ENCODE measurements at places on chromosomes 13 and 19. TPM values are rescaled to one million over a fixed set of nuclear protein-coding genes. Genes with fewer than 3 reads are reported as not detected.
A peak's percentile ranks its signal among the peaks of the same experiment; 100 is the strongest.

- no peak for DNase-seq
Observed at GRCh38 chr19:21439201-21439751, 42.3 kb downstream of the ZNF493 start.

GRCh38 chr19:9967326-9967725, 31.0 kb upstream of the OLFM2 start:
- no peak for DNase-seq

- DNase-seq, result no peak
Observed at GRCh38 chr19:53365899-53366493, 491 bp downstream of the ZNF525 start.

DNA sequence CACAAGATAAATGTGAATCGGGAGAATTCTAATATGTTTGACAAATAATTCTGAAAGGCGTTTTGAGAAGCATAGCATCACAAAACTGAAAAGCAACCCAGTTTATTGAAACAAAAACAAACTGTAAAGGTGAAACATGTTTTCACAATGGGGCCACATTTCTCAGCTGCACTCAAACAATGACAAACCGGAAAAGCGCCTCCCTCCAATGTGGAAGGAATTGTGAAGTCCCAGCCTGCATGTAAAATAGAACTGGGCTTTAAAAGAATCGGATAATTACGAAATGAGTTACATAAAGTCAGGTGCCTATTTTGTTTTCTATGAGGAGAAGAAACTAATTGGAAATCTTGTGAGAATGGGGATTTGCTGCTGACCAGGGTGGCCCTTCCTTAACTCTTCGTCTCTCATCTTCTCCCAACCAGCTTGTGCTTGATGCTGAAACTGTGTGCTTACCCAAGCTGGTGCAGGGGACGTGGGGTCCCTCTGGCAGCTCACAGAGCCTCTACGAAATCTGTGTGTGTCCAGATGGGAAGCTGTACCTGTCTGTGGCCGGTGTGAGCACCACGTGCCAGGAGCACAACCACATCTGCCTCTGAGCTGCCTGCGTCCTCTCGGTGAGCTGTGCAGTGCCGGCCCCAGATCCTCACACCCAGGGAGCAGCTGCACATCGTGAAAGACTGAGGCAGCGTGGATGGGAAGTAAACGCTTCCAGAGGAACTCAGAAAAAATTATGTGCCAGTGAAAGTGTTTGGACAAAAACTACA, 109.4 kb downstream of the SACS start:
- DNase-seq, result no peak

- no peak for DNase-seq
Observed at GRCh38 chr19:36745870-36746269, 26.7 kb downstream of the ZNF850 start.

DNA sequence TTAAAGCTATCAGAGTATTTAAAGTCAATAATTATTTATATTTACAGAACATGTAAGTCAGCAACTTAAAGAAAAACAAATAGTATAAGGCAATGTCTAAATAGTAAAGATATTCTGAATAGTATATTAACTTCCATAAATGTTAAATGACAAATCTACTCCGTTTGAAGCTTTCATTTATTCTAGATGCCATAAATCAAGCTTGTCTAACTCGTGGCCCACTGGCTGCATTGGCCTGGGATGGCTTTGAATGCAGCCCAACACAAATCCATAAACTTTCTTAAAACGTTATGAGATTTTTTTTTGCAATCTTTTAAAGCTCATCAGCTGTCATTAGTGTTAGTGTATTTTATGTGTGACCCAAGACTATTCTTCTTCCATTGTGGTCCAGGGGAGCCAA, 1117.1 kb upstream of the PCDH9 start:
- no peak for DNase-seq

DNA sequence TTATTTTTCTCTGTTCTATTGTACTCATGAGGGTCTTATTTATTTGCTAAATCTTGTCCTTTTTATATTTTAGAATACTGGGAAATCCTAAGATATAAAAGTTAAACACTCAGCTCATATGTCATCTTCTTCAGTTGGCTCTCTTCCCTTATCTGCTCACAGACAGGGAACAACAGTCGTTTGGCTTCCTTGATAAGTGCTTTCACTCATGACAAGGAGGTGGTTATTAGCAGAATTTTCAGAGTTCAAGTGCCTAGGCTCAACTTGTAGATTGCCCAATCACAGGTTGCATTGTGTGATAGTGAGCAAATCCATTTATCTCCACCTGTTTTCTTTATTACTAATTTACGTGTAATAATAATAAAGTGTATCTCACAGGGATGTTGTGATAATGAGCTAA, 620.3 kb upstream of the PCDH20 start:
- DNase-seq, result no peak

- no peak for DNase-seq
Observed at GRCh38 chr13:80690208-80690607, 349.3 kb upstream of the SPRY2 start.

GRCh38 chr19:12891553-12892021, 627 bp downstream of the GCDH start:
- DNase-seq, result no peak

GRCh38 chr19:45323671-45324081, 1.0 kb upstream of the CKM start:
- DNase-seq, result no peak

DNA sequence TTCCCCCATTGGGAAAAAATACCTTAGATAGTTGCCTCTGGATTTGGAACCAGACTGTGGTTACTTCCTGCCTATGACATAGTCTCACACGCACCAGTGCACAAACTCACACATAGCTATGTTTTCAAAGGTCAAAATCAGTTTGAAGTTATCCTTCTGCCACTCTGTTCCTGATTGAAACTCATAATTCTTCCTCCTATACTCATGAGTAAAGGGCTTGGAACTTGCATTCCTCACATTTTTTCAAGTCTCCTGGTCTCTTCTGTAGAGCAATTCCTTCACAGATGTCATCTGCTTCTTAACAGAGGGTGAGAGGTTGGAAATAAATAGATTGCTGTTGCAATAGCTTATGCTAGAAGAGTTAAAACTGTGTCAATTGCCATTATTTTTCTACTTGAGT, 18.6 kb upstream of the POSTN start:
- DNase-seq, result no peak

DNA sequence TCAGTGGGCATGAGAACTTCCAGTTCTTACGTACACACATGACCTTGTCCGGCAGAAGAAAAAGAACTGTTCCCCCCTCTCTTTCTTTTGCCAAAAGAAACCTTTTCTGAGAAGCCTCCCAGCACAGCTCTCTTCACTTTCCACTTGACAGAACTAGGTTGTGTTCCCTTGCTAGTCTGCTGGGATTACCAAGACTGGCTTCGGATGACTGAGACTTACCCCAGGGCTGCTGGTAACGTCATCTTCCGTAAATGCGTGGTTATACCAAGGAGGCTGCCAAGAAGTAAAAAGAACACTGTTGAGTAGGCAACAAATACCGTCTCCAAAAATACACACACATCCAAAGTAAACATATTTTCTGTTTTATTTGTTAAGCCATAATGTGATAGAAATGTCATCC, 908.2 kb downstream of the EFNB2 start:
- no peak for DNase-seq

GRCh38 chr13:93039131-93039530, 187.5 kb upstream of the GPC6 start:
- DNase-seq, result no peak

DNA sequence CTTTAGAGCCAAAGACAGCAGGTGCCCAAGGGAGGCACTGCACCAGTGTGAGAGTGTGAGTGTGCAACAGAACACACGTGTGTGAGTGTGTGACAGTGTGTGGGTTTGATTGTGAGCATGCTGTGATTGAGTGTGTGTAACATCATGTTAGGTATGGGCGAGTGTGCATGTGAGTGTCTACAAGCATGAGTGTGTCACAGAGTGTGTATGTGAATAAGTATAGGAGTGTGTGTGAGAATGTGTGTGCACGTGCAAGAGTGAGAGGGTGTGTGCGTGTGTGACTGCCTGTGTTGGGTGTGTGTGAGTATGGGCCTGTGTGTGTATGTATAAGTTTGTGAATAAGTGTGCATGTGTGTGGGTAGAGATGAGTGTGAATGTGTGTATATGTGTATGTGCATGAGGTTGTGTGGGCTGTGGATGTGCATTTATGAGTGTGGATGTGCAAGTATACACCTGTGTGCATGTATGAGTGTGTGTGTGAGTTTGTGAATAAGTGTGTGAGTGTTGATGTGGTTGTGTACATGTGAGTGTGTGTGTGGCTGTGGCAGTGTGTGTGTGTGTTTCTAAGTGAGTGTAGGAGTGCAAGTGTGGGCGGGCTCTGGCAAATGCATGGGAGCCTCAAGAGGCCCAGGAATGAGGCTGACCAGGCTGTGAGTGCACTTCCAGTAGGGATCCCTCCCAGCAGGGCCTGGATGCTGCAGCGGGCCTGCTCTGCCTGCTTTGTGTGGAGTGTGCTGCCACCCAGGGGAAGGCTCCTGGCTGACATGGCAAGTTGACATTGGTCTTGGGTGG, 198.4 kb downstream of the COL4A1 start:
- peak; percentile 26 for DNase-seq

- DNase-seq, result no peak
Observed at GRCh38 chr19:19120308-19121231, 17.7 kb downstream of the TMEM161A start.

DNA sequence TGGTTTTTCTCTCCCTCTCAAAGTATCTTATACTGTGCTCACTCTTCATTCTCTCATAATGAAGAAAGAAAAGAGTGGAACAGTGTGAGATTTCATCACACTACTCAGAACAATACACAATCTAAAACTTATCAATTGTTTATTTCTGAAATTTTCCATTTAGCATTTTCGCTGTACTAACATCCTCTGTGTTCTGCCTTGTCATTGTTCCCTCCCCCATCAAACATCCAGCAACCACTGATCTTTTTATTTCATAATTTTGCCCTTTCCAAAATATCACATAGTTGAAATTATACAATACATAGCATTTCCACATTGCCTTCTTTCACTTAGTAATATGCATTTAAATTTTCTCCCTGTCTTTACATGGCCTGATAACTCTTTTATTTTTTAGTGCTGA, 658.7 kb downstream of the SLITRK1 start:
- no peak for DNase-seq

GRCh38 chr13:23182142-23182541, 1.4 kb downstream of the SGCG start:
- no peak for DNase-seq

- DNase-seq, result no peak
Observed at GRCh38 chr13:34411894-34412293, 530.2 kb upstream of the NBEA start.

- no peak for DNase-seq
Observed at GRCh38 chr19:38964738-38965137, 10.8 kb downstream of the FBXO17 start.

- DNase-seq, result no peak
Observed at GRCh38 chr13:26280295-26280694, 26.4 kb downstream of the CDK8 start.

DNA sequence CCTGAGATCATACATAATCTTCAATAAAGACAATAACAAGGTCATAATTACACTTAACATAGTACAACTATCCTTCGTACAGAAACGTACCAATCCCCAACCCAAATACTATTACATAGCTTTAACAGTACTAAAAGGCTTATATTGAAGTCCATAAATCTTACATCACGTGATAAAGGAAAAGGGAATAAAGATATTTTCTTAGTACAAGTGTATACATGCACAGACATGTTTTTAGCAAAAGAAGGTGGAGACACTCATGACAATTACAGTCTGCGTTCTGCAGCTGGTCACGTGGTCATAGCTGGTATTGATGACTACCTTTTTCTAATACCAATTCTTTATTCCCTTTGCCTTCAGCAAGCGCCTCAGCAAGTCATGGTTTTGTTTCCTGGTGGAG, 464.5 kb upstream of the SLITRK5 start:
- DNase-seq, result no peak

DNA sequence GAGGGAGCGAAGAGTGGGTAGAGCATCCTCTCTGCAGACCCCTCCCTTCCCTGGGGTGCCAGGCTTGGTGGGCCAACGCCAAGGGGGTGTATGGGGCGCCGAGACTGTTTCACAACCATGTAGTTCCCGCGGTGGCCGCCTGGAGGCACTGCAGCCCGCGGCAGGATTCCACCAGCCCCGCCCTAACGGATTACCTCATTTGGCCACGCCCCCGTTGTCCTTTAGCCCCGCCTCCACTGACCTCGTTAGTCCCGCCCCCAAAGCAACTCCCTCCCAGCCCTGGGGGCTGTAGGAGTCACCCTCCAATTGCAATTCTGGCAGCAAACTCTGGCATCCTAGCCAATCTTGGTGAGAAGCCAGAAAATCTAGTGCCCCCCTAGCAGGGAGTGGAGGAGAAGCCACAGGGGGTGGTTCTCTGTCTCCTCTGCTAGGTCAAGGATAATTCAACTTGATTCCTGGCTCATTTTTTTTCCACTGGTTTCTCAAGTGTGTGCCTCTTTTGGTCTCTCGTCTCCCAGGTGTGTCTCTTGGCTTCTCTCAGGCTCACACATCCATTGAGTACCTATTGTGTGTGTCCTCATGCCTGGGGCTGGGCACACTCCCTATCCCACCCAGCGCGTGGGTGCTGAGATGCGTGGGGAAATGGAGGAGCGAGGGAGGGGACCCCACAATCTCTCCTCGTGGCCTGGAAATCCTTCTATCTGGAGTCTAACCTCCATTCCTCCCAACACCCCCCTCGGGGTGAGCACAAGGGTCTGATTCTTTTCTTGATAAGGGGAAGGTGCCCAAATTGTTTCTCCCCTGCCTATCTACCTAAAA, 2.0 kb downstream of the OLFM2 start:
- DNase-seq, result peak; percentile 42

- no peak for DNase-seq
Observed at GRCh38 chr19:38134540-38135149, 89.4 kb downstream of the DPF1 start.

ANGPTL8 gene
- total RNA-seq, result not detected

CD37 gene
- total RNA-seq, result not detected

ZNF304 gene
- 9.5 TPM for total RNA-seq

SIGLEC12 gene
- not detected for total RNA-seq

TPTE2 gene
- not detected for total RNA-seq

GFY gene
- 0.55 TPM for total RNA-seq

PCDH9 gene
- total RNA-seq, result not detected

HS6ST3 gene
- total RNA-seq, result not detected

EFNA2 gene
- total RNA-seq, result 0.31 TPM

ZNF665 gene
- not detected for total RNA-seq

ATXN8OS gene
- not detected for total RNA-seq

PSG5 gene
- total RNA-seq, result 73.3 TPM

SIGLEC5 gene
- not detected for total RNA-seq

All from G401 (cell line).